GM23338 (cell line): ENCODE measurements at places on chromosomes 3 and 15.

GRCh38 chr3:136919799-136920580, 37.8 kb upstream of the IL20RB start:
- DNase-seq: no peak

DNA sequence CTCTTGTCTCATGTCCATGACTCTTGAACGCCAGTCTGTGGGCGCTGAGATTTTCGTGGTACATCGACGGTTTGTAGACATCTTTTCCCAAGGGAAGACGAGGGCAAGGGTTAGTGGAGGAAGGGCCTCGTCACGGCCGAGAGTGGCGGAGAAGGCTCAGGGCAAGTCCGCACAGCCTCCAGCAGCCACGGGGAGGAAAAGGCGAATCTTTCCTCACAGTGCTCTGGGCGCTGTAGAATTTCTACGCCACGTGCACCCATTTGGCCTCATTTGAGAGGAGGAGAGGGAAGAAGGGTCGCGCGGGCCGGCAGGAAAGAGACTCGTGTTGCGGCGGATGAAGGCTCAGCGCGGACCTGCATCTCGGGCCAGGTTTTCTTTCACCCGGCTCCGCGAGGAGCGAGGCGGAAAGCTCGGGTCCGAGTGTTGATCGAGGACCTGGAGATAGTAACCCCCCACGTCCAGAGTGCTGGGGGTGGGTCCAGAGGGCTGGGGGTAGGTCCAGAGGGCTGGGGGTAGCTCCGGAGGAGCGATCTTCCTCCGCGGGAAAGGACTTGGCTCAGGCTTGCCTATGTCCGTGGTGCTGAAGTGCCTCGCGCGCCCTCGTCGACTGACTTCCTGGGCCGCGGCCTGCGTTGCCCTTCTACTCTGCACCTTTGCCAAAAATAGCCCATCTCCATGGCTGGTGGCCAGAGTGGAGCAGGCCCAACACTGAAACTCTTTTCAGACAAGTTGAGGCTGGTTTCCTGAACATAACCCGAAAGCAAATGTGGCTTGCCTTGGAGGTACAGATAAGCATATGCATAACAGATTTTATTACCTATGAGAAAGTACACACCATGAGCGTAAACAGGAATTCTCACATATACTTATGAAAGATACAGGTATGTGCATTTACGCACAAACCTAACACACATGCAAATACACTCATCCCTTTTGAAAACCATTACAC, 1.1 kb downstream of the SLC35G2 start:
- DNase-seq: peak; percentile 88

DNA sequence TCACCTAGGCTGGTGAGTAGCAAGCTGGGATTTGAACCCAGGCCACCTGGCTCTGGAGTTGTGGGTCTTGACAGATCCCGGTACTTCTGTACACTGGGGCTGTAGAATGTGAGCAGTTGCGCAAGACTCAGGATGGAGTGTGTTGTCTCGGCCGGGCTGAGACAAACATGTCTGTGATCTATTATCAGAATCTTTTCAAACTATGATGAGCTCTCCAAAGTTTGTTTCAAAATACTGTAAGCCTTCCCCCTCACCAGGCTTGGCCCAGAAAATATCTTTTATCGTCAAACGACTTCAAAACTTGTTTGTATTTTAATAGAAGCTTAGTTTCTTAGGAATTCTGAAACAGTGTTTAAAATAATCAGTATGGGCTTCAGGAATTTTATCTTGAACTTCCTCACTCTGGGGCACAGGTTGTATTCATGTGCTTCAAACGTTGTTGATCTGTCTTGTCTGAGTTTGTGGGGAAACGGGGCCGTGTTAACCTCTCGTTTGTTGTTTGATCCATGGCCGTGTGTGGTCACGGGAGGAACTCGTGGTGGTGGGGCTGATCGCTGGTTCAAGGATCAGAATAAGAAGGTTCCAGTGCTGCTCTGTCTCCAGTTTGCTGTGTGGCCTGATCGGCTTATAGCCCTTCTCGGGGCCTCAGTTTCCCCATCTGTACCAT, 40.3 kb upstream of the TFRC start:
- DNase-seq: no peak

DNA sequence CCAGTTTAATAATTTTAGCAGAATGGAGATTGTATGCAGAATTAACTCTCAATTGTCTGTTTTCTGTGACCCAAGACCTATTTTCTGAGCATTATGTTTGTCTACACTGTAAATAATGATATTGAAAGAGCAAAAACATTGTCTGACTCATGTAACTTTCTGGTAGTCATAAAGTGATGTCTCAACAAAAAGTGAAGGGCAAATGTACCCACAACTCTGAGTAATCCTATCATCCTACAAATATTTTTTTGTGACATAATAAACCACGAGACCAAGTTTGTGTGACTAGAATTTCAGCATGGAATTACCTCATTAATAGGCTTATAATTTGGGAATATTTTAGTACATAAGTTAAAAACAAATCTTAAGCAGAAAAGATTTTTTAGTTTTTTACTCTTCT, 15.4 kb upstream of the ABHD10 start:
- no peak for DNase-seq

DNA sequence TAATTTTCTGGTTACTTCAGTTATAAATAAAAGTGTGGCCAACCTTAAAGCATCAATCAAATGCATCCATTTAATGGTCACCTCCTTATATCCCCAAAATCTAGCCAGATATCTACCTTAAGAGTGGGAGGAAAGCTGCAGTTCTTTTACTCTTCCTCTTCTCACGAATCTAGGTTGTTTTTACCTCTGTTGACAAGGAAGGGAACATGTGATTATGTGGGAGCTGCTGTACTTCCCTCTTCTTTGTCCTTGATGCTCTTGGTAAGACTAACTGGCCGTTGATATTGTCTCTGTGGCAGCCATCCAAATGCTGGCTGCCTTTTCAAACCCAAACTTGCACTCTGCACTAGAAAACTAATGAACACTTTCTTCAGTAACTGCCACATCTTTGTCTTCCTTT, 275.3 kb upstream of the CADM2 start:
- DNase-seq: no peak

DNA sequence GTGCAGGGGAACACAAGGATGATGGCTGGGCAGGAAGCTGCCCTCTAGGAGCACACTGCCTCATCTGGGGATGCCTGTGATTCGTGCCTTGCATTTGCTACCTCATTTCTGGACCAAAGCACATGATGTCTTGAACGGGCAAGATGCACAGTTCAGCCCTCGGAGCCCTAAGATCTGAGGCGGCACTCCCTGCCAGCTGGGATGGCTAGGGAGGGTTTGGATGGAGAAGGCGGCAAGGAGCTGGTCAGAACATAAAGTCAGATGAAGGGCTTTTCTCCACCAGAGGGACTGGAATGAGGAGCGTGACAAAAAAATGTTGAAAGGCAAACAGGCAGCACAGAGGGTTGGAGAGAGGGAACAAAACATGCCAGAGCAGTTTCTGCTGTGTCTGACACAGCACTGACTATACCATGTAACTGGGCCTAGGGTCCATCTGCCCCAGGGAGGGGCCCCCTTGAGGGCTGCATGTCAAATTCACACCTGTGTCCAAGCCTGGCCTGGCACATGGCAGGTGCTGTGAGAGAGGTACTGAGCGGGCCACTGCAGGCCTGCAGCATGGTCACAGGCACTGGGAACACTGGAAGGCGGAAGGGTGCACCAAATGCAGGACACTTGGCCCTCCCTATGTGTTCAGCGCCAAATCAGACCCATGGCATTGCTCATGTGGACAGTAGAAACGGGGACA, 21.7 kb downstream of the TMEM43 start:
- DNase-seq: no peak

DNA sequence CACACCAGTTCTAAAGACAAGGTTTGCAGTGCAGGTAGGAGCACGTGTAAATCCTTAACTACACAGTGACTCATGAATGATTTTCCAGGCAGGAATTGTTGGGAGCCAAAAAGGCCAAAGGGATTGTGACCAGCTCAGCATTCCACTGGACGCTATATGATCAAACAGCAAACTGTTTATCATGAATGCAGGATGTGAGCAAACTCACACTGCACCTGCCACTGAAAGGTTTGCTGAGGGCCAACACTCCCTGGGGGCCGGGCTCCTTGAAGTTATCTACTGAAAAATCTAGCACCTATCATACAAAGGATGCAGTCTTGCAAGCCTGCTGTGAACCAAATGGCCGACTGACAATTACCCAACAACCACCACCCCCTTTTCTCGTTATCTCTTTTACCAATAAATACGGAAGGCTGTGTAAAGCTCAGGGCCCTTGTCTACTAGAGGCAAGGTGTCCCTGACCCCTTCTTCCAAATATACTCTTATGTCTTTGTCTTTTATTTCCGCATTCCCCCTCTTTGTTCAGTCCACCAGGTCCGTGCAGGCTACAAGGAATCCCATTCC, 11.5 kb upstream of the DNASE1L3 start:
- DNase-seq: no peak

- no peak for DNase-seq
Measured at GRCh38 chr3:101633186-101633585, 43.7 kb downstream of the ZBTB11 start.

DNA sequence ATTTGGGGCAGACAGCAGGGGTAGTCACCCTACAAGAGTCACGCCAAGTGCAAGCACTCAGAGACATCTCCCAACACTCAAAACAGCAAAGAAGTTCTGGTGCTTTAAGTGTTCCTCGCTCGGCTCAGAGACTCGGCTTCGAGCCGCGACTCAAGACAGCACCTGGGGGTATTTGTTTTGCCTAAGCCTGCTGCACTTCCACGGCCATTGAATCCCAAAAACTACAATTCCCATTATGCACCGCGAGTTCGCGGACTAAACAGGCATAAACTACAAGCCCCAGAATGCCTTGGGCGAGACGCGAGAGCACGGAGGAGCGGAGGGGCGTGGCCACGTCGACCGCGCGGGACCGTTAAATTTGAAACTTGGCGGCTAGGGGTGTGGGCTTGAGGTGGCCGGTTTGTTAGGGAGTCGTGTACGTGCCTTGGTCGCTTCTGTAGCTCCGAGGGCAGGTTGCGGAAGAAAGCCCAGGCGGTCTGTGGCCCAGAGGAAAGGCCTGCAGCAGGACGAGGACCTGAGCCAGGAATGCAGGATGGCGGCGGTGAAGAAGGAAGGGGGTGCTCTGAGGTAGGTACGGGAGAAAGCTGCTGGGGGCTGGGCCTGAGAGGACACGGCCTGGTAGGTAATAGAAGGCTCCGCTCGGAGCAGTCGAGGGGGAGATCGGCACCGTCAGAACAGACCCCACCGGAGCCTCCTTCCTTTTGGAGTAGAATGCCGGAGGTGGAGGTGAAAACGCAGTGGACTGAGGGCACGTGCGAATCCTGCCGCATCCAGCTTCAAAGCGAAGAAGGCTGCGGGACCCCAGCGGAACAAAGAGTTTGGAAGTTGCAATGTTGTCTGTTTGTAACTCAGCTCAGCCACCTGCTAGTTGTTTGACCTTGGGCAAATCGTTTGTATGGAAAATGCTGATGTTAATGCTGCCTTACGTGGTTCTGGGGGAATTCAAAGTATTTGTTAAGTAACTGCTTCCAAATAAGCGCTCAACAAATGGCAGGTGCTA, at the start of gene BUB1B:
TSS of gene BUB1B (plus strand) at position 381 of the 1,000 bp plus-strand sequence. CDS start at position 533, 152 bp downstream.
- DNase-seq: peak; percentile 99

- DNase-seq: no peak
Measured at GRCh38 chr3:163018664-163019063, 1522.1 kb downstream of the OTOL1 start.

DNA sequence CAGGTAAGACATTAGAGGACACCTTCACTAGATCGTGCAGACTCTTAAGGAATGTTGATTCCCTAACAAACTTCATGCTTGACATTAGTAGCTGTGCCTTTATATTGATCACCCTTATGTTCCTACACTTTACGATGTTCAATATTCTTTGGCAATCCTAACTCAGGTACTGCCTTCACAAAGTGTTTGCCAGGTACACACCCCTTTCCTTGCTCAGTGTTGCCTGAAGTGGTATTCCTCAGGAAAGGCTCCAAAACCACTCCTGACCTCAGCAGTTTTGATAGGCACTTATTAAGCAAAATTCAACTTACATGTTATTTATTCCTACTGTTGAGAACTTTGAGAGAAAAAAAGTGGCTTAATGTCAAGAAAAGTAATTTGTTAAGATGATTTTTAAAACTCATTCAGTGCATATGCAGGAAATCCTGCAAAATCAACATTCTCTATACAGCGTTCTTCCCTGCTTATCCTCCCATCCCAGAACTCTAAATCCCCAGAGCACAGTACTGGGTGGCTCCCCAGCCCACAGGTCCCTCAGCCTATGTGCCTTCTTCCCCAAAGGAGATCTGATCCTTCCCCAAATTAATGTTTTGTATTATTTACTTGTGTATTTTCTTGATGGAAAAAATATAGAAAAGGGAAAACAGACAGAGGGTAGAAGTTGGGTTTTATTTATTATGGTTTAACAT, 260.7 kb downstream of the MECOM start:
- no peak for DNase-seq

GRCh38 chr3:51398595-51399310, 7.7 kb downstream of the RBM15B start:
- no peak for DNase-seq

DNA sequence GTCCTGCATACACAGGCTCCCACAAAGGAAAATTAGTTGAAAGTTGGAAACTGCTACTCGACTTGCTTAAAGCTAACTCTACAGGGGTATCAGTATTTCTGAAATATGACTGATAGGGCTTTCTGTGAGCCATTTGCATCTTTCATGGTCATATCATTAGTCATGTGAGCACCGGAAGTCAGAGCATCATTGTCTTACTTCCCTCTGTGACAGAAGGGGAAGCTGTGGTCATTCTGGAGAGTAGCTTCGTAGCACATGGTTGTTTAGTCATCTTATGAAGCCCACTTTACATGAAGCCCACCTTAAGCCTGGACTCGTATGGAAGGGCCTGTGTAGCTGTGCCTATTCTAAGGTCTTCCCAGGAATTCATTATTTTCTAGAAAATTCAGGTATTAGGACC, 69.0 kb downstream of the COL6A5 start:
- DNase-seq: no peak

DNA sequence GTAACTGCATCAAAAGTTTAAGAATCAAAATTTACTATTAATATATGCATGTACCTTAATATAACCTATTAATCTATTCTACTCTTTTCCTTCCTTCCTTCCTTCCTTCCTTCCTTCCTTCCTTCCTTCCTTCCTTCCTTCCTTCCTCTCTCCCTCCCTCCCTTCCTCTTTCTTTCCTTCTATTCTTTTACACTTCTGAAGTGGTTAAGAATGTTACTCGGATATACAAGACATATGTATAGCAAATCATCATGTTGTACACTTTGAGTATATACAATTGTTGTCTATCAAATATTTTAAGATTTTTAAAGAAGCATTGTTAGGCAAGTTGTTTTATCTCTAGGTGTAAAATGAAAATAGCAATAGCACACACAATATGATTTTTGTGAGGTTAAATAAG, 713.1 kb upstream of the NAALADL2 start:
- DNase-seq: no peak

- no peak for DNase-seq
Measured at GRCh38 chr3:186365202-186365974, 3.4 kb upstream of the DGKG start.

GRCh38 chr15:68846851-68847439, 26.2 kb upstream of the ANP32A start:
- DNase-seq: no peak

DNA sequence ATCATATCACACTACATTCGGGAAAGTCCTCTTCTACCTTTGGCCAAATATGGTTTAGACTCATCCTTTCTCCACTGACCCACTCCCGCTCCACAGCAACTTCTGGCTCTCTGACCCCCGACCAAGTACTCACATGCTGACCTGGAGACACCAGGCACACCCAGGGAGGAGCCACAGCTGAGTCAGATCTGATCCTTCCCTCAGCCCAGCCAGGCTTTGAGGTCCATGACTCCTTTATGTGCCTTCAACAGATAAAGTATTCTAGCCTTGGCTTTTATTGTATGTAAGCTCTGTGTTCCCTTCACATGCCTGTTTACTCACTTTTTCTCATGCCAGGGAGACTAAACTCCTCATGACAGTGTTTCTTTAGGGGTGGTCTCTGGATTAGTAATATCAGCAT, 166.9 kb upstream of the UMPS start:
- no peak for DNase-seq

- peak; percentile 76 for DNase-seq
Measured at GRCh38 chr3:122392868-122393844, 9.2 kb downstream of the FAM162A start.
